ENCODE measurements at places on chromosomes 6 and 20.

GRCh38 chr6:169251822-169252504 is 1.7 kb downstream of the THBS2 start:
- DNase-seq, result no peak

- DNase-seq, result no peak
Observed at GRCh38 chr6:121759370-121759769, 323.9 kb downstream of the GJA1 start.

DNA sequence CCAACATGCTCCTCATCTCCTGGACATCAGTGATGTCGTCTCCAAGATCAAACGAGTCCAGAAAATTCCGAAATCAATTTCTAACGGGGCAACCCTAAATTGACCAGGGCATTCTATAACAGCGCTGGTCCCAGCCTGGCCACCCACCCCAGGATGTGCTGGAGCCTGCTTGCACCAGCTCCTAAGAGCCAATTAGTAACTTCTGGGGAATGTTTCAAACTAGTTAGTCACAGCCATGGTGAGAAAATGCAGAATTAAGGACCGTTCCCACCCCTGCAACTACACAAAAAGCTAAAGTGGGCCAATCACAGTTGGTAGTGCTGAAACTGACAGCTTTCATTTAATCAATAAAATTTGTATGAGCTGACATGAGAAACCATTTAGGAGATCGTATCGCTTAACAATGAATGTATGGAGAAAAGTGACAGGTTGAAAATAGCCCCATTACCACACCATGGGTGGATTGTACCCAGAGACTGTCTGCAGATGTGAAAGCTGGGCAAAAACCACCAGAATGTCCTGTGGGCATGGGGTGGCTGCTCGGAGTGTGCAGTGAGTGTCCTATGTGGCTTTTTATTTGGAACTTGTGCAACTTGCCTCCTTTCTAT is 165.7 kb upstream of the AFDN start:
- no peak for DNase-seq

GRCh38 chr20:2900845-2901592 is 27.7 kb downstream of the PTPRA start:
- DNase-seq, result no peak

DNA sequence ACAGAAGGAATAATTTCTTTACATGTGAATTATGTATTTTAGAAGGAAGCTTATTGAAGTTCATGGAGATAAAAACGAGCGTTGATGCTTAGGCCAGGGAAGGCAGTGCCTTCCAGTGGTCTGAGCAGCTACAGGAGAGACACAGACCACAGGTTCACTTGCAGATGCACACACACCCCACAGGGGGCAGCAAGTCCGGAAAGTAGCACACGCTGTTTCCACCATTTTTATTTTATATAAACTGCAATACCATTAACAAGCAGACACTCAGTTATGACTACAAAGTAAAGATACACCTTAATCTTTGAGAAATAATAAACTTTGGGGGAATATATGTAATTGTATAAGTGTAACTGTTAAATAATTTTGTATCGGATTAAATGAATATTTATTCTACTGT is 13.5 kb upstream of the DACT2 start:
- no peak for DNase-seq

- no peak for DNase-seq
Observed at GRCh38 chr20:62572980-62573379, 69.3 kb upstream of the SLCO4A1 start.

DNA sequence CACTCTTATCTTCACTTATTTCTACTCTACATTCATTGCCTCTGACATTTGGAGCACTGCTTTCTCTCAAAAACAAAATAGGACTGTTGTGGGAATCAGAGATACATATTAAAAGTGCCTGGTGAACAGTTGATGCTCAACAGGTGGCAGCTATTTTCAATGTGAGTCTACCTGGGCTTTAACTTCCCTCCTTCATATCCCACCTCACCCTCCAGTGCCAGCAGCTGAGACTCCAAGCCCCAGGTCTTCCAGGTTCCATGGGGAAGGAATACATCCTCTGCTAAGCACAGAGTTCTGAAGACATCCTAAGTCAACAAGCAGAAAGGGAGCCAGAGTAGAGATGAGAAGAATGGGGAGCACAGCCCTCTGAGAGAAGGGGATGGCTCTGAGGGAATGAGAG is 7.0 kb upstream of the FOXP4 start:
- no peak for DNase-seq

GRCh38 chr6:169190970-169191369 is 62.7 kb downstream of the THBS2 start:
- DNase-seq, result no peak

GRCh38 chr6:40825102-40825501 is 213.9 kb downstream of the UNC5CL start:
- no peak for DNase-seq

- DNase-seq, result no peak
Observed at GRCh38 chr20:12252793-12253192, 335.1 kb downstream of the BTBD3 start.

DNA sequence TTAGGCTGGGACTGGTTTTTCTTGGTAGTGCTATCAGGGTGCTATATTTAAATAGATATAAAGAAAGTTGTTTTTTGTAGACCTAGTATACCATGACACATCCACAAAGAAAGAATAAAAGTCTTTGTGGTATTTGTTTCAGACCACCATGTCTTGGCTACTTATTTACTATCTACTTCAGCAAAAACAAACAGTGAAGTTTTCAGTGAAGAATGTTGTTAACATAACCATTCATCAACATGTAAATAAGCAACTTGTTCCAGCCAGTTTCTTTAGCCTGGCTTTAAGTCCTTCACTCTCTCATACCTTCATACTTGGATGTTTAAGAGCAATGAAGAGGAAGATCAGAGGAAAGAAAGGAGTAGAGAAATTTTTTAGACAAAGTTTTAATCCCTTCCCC is 624.1 kb downstream of the CD109 start:
- no peak for DNase-seq

GRCh38 chr6:27451660-27452390 is 21.1 kb downstream of the ZNF184 start:
- no peak for DNase-seq

- no peak for DNase-seq
Observed at GRCh38 chr20:64091770-64092169, 7.6 kb upstream of the LKAAEAR1 start.

GRCh38 chr6:26375270-26375669 is 7.6 kb upstream of the BTN2A2 start:
- DNase-seq, result no peak

DNA sequence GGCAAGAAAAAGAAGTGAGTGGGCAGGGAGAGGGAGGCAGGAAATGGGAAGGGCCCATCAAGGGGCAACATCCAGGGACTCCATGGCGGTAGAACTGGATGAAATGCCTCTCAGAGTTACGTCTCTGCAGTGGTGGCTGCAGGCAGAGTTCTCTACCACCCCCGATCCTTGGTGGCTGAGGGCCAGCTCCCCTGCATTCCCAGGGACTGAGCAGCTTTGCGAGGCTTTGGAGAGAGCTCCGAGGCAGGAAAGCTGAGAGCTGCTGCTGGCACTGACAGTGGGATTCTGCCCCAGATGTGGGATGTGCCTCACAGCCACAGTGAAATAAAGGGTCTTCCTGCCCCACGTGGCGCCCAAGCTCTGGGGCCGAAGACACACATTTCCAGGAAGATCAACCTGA is 236.6 kb downstream of the SLC24A3 start:
- no peak for DNase-seq

DNA sequence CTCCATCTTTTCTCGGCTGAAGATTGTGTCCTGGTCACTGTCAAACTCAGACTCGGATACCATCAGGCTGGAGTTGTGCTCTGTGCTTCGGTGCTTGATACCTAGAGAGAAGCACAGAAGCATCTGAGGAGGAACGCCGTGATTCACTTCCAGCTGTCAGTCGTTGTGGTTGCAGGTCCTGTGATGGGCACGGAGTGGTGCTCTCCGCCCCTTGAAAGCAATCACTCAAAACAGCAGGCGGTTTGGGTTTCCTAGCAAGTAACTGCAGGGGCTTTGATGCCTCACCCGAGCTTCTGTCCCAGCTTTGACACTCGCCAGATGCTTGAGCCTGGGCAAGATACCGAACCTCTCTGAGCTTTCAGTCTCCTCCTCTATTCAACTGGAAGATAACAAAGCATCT is 52.5 kb downstream of the ALDH5A1 start:
- DNase-seq, result peak; percentile 10

DNA sequence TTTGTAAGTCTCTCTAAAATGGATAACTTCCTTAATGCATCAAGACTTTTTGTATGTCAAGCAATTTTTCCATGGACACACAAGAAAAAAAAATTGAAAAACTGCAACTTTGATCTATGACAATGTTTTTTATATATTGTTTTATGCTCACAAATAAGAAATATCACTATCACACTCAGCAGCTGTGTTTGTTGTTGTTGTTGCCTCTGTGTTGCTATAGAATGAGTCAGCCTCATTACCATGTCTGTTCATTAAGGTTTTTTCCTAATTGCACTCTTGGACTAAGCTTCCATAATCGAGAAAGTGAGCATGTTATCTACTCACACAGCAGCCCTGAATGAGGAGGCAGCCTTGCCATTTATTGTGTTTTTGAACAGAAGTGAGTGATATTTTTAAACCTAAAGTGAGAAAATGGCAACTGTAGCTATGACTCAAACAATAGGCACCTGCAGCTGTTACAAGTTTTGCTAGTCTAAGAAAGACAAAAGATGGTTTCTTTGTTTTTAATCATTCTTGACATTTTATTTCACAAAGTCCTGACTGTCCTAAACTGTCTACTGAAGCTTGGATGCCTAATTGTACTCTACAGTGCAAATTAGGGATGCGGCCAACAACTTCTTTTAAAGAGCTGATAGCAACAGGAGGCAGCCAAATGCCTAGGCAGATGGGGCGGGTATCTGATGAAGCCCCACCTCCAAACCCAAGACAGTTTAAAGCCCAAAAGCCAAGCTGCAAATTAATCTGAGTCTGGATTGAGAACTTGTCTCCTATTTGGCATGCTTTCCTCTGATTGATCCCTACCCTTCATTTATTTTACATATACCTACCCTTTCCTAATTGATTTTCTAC is 77.9 kb upstream of the DOK5 start:
- DNase-seq, result no peak

GRCh38 chr6:90611543-90612312 is 24.9 kb upstream of the MAP3K7 start:
- DNase-seq, result no peak

DNA sequence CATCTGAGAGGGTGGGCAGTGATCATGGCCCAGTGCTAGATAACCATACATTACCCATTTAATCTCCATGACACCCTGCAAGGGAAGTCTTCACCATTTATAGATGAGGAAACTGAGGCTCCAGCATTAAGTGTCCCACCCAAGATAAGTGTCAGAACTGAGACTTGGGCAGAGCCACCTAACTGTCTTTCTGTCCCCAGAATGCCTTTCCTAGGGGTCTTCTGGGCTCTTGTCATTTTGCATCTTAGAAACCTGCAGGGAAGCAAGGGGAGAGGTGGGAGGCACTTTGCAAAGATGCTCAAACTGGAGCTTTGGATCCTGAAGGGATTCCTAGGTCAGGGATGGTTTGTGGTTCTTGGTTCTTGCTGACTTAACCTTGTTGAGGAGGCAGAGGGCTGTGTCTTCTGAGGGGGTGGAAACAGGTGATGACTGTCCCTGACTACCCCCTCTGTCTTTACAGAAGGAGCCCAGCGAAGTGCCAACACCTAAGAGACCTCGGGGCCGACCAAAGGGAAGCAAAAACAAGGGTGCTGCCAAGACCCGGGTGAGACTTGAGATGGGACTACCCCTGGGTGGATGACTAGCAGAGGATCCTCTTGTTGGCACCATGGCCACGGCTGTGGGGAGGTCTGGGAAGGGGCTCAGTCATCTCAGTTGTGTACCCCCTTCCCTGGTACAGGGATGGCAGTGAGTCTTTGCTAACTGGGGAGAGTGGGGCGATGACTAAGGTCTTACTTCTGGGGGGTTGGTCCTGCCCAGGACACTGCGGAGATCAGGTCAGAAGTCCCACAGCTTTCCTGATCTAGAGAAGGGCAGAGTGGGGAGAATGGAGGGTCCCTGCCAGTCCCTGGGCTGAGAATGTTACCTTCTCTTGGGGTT is 5.8 kb downstream of the HMGA1 start:
- no peak for DNase-seq

DNA sequence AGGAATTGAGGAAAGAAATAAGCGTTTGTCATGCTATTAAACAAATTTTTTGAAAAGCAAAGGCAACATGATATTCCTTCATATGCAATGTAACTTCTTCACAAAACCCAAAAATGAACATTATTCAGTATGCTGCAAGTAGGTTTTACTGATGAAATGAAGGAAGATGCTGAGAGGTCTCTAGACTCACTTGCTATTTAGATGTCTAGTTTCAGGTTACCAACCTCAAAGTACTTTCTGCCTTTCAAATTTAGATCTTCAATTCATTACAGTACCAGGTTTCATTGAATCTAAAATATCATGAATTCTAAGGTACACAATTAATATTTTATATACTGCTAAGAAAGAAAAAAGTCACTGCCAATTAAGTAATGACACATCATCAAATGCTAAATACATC is 39.9 kb downstream of the MYO6 start:
- no peak for DNase-seq

DNA sequence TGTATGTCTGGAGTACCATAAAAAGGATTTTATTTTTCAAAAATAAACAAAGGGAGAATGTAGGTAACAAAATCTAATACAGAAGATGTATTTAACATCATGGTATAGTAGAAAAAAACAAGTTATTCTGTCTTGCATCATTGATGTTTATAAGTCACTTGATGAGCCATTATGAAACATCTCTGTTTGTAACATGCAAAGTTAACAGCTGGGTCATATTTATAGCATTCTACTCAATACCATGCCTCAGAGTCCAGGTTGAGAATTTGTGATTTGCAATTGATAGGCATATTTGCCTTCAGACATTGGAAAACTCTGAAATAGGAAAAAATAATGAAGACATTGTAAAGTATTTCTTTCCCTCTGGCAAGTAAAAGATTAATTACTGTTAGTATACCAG is 52.3 kb upstream of the IL20RA start:
- no peak for DNase-seq

GRCh38 chr20:24040896-24041459 is 52.4 kb upstream of the GGTLC1 start:
- no peak for DNase-seq

DNA sequence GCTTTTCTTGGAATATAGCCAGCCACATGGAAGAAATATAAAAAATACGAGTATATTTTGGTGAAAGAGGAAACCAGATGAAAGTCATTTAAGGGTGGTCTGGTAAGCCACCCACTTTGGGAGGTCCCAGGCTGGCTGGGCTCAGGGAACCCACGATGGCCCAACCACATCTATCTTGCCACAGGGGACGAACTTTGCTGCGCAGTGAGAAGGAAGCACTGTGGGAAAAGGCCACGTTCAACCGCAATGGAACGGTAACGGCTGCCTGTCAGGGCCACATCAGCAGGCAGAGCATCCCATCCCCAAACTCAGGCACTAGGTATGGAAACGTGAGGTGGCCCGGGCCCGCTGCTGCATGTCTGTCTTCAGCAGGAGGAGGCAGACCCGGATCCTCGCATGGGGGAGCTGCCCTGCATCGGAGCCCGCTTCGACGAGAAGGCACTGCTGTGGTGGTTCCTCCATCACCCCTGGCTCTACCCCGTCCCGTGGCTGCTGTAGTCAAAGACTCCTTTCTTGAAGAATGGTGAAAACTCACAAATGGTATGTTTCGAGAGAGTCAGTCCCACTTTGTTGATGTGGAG is 300.4 kb downstream of the KIF16B start:
- no peak for DNase-seq

GRCh38 chr6:35195120-35195780 is 18.5 kb upstream of the SCUBE3 start:
- no peak for DNase-seq

- no peak for DNase-seq
Observed at GRCh38 chr6:158050955-158051354, 69.3 kb downstream of the SYNJ2 start.

Measured in stimulated activated CD8-positive, alpha-beta memory T cell treated with anti-CD3 and anti-CD28 coated beads, Interleukin-7, amount 100 ng/mL, for 48 hours (primary cell).